Hematopoietic multipotent progenitor cell treated with erythropoietin and hydrocortisone succinate and interleukin-3 and kit ligand, for 6 days (in vitro differentiated cells): ENCODE measurements at places on chromosomes 5 and 9.

GRCh38 chr9:114038724-114039313, 39.3 kb downstream of the AMBP start:
- no peak for DNase-seq

DNA sequence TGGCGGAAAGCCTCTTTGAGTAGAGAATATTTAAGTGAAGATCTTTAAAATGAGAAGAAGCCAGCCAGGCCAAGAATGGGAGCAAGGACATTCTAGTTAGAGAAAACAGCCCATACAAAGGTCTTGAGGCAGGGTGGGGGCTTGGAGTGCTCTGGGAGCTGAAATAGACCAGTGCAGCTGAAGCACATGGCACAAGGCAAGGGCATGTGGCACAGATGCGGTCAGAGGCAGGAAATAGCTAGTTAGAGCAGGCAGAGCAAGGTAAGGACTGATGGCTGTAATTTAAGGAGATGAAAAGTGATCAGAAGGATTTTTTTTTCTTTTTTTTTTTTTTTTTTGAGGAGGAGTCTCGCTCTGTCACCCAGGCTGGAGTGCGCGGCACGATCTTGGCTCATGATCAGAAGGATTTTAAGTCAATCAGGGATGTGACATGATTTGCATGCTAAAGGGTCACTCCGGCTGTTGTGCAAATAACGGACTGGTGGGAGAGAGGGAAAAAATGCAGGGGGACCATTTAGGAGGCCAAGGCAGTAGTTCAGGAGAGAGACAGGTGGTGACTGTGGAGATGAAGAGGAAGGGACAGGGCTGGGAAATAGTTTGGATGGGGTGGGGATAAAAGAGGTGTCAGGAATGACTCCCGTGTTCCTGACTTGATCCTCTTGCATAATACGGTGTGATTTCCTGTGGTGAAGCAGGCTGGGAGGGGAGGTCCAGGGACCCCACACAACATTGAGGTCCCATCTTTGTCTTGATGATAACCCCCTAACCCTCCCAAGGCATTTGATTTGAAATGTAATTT, 207.6 kb downstream of the HSPA4 start:
- no peak for DNase-seq

GRCh38 chr5:28743025-28743715, 1704.8 kb upstream of the CDH9 start:
- DNase-seq = no peak

DNA sequence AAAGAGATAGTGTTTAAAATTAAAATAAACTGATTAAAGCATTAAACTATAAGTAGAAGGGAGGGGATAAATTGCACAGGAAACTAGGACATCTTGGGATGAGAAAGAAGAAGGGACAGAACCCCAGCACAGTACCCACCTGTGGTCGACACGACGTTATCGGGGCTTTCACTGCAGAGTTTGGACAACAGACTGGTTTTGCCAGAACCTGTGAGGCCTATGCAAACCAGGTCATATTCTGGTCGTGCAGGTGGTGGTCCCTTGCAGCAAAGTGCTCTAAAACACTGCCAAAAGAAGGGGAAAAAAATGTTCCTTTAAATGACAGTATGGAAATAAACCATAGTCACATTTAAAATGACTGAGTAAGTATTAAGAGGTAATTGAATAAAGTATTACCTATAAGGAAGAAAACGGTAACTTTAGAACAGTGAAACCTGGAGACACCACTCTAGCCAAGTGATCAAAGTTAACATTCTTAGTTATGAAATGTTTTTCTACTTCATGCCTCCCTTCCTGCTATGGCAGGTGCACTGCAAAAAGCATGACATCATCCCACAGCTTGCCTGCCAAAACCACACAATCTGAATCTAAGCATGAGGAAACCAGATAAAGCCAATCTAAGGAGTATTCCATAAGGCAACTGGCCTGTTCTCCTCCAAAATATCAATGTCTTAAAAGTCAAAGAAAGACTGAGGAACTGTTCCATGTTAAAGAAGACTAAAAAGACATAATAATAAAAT, 138.6 kb downstream of the ARL15 start:
- peak; percentile 35 for DNase-seq

DNA sequence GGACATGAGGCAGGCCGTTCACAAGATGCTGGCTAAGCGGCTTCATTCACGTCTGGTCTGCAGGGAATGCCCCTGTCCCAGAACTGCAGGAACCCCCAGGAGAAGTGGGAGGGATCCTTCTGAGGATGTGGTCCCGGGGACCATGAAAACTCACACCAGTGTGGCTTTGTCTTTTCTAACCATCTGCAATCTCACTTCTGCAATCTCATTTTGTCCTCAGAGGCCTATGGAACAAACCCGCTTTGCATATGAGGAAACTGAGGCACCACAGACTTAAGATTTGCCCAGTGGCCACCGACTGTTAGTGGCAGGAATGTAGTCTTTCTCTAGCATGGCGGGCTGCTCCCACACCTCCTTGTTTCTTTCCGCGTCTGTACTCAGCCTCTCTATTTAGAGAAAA, 6.9 kb downstream of the CXCL14 start:
- no peak for DNase-seq

- DNase-seq = no peak
Measured at GRCh38 chr9:76605321-76605900, 146.4 kb downstream of the GCNT1 start.

- no peak for DNase-seq
Measured at GRCh38 chr9:128254362-128254761, 21.4 kb downstream of the GOLGA2 start.

- DNase-seq = no peak
Measured at GRCh38 chr9:112647596-112647995, 70.3 kb downstream of the INIP start.

GRCh38 chr9:98146101-98146991, 27.3 kb upstream of the TRIM14 start:
- peak; percentile 49 for DNase-seq

DNA sequence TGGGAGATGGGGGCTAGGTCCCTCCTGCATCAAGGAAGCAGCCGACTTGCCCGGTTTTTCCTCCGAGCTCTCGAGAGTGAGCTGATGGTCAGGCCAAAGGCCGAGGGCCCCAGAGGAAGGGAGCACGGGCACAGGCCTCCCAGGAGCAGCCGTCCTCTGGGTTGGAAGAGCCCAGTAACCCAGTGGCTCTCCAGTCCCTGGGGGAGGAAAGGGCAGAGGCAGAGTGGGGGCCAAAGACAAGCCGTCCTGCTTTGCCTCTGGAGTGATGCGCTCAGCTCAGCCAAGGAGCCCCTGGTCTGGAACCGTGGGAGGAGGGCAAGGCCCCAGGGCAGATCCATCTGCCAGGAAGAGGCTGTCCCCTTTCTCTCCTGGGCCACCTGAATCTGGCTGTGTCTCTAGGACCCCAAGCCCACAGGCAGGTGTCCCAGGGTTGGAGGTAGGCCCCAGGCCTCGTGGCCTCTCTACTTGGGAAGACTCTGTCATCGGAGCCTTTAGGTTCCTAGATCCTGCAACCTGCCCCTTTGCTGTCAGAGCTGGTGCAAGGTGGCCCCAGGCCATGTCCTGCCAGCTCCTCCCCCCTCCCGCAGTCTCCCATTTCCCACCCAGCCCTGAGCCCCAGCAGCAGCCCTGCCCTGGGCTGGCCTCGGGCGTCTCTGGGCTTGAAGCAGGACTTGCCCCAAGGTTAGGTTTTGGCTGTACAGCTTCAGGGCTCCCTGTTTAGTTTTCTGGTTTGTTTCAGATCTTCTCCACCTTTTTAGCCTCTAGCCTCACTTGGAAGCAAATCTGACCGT, 224.1 kb downstream of the CACNA1B start:
- no peak for DNase-seq

DNA sequence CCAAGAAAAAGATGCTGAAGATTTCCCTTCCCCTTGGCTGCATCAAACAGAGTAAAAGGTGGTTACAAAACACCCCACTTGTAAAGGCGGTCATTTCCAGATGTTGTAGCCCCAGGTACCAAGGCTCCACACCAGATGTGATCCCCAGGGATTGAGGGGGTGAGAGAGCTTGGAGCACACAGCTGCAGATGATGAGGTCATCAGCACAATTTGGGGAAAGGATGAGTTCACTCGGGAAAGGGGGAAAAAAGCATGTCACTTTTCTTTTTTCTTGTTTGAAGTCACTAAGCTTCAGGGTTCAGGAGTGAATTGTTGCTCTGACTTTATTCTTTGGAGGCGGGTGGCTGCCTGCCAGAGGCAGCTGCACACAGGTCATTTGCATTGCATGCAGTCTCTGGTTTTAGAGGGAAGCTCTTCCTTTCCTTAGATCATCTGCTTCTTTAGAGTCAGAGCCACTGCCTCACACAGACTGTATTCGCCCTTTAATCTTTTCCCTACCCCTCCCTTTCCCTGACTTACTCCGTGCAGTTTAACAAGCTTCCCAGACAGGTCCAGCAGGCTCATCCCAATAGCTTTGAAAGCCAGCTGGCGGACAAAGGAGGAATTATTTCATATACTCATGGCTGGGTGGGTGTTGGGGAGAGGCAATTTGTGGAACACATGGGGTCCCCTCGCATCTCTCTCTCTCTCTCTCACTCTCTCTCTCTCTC, 409.3 kb upstream of the SLC24A2 start:
- DNase-seq = no peak
